ENCODE measurements at places on chromosomes 7 and 10. TPM values are rescaled to one million over a fixed set of nuclear protein-coding genes. Genes with fewer than 3 reads are reported as not detected.

Gene ZNF3
- polyA plus RNA-seq: 29.5 TPM

Gene FAM25A
- polyA plus RNA-seq: not detected

Gene GPNMB
- 79.8 TPM for polyA plus RNA-seq

Gene MYO3A
- 2.0 TPM for polyA plus RNA-seq

Gene TUBAL3
- polyA plus RNA-seq: 0.33 TPM

Gene PRLHR
- polyA plus RNA-seq: not detected

DNA sequence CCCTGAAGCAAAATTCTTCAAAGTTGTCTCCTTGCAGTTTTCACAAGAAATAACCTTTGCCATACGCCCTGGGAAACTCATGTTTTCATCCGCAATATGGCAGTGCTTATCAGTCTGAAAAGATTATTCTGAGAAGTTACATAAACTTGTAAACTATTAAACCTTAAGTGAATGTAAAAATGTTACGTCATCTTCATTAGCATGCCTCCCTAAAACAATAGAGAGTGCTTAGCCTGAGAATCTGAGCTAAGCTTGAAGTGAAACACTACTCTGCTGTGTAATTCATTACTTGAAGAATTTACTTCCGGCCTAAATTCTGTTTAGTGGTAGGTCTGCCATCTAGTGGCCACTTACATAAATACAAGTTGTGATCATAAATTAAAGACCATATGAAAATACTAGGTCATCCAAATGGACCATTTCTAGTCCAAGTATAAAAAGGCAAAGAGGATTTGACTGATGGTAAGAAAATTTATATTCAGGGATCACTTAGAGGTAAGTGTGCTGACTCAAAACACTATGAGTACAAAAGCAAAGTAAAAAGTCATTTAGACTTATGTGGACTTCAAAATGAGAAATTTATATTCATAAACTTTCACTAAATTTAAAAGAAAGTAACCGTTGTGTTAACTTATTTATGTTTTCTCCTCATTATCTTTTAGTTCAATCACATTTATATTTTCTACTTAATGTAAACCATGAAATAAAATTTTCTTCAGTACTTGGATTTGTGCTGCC lies 745.1 kb upstream of the LRRTM3 start:
- peak; percentile 54 for DNase-seq

DNA sequence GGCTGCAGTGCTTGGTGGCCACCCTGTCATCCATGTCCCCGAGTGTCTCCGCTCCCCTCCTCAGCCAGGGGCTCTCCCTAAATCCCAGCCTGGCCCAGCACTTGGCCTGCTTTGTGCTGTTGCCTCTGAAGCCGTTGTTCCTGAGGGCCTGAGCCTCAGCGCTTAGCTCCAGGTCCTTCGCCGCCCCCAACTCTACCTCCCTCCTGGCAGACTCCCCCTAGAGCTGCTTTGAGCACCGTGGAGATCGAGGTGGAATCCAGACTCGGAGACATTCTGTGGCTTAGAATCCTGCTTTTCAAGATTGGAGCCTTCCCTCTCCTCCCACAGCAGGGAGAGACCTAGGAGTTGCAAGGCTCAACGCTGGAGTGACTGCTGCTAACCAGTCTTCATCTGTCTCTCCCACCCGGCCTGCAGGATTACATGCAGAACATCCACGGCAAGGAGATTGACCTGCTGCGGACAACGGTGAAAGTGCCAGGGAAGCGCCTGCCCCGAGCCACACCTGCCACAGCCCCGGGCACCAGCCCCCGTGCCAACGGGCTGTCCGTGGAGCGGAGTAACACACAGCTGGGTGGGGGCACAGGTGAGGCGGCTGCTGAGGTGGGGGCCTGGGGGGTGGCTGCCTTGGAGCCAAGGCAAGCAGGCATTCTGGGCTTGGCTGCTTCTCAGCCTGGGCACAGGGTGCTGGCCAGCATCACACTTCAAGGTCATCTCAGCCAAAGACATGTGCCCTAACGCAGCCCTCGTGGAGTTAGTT lies 33.3 kb downstream of the GBX1 start:
- DNase-seq: no peak

DNA sequence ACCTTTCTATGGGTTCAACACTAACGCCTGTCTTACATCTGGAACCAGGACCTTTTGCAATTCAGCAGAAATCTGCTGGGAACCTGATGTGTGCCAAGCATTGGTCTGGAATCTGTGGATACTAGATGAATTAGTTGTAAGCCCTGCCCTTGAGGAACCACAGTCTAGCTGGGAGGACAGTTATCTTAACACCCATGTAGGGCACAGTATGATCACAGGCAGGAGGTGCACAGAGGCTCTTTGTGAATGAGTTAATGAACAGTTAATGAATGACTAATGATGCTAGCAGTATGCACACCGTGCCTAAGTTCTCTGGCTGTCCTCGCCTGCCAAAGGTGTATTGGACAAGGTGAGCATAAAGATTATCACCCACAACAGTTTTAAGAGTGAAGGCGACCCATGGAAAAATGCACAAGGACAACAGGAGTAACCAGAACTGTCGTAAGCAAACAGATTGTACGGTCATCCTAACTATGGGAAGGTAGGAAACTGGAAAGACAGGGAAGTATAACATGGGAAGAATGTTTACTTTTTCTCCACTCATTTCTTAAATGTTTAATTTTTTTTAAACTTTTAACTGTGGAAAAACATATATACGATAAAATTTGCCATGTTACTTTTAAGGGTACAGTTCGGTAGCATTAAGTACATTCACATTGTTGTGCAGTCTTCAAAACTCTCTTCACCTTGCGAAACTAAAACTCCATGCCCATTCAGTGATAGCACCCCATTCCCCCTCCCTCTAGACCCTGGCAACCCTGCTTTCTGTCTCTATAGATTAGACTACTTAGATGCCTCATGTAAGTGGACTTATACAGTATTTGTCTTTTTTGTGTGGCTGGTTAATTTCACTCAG lies 139.9 kb downstream of the CXCL12 start:
- no peak for DNase-seq

DNA sequence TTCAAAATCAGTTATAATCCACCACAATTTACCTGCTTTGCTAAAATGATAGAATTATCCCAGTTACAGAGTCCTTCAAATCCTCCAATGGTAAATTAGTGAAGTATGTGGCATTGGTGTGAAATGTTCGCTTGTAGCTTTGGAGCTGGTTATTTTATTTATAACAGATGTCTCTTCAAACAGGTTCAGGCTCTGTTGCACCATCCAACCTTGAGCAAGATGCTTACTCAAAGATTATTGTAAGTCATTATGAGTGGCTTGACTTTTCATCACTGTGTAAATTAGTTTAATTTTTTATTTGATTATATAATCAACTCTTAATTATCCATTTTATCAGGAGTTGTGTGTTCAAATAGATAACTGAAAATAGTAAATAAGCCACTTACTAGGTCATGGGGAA lies 99.4 kb downstream of the BTRC start:
- no peak for DNase-seq

GRCh38 chr10:74898201-74898976 lies 72.0 kb downstream of the KAT6B start:
- DNase-seq: no peak

DNA sequence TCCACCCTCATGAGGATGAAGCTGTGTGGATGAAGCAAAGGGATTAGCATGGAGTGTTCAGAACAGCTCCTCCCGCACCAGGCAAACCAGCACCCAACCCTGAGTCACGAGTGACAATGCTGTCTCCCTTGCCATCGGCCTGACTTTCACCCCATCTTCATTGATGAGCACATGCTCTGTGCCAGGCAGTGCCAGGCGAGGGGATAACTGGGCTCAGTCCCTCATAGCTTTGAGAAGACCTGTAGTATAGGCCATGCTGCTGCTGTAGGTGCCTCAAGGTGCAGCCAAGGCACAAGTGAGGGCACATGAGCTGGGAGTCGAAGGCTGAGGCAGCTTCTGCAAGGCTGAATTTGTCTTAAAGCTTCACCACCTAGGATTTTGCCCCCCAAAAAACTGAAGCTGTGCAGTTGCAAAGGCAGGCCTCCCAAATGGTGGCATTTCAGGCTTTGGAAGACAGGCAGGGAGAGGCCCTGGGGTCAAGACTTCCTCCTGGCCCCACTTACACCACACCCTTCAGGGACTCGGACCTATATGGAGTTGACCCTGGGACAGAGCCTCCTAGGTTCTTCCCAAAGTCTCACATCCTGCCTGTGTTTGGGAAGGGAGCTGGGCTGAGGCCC lies 54.2 kb upstream of the GDF10 start:
- DNase-seq: no peak

- DNase-seq: no peak
Measured at GRCh38 chr7:25786936-25787335, 365.1 kb upstream of the NFE2L3 start.

- DNase-seq: no peak
Measured at GRCh38 chr7:1988533-1988930, 244.2 kb downstream of the MAD1L1 start.

DNA sequence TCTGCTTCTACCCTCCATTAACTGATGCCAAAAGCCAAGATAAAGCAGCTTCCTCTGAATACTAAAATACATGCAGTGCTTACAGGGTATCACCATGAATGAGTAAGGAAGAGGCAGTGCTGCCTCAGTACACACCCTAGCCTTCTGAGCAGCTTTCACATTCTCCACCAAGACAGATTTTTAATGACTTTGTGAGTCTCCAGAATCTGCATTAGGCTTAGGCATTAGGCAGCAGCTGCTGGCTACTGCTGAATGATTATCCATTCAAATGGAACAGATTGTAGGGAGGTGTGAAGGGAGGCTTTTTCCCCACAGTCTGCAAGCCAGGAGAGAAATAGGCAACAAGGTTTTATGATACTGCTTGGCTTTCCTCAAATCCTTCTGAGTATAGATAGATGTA lies 1226.7 kb upstream of the LRRN3 start:
- DNase-seq: no peak

DNA sequence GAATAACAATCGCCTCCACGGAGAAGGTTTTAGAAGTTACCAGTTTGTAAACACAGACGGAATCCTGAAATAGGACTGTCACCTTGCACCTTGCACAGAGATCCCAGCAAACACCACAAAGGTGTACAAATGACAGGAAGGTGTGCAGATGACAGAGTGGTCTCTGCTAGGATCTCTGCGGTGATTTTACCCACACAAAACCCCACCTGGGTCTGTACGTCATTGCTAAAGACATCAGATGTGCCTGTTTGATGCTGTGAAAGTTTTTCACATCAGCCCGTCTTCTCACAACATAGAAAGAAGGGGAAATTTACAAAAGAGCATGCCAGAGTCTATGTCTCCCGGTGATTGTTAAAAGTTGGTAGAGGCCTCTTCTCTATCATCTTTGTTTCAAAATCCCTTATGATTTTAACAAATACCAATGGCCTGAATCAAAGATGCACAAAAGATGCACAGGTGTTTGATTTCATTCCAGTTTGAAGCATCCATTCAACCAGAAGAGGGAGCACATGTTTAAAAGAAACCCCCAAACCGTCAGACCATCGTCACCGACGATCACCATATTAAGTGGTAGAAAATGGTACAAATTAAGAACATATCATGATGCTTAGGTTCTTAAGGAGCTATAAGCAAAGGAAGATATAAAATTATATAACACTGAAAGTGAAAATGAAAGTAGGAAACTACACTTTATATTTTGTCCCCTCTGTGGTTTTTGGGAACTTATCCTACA lies 576.5 kb downstream of the PTPRN2 start:
- no peak for DNase-seq

- DNase-seq: no peak
Measured at GRCh38 chr10:33414841-33415240, 80.4 kb upstream of the NRP1 start.

- DNase-seq: no peak
Measured at GRCh38 chr10:97923476-97923875, 73.8 kb downstream of the GOLGA7B start.

GRCh38 chr10:47326306-47326926 lies 4.2 kb downstream of the GDF2 start:
- no peak for DNase-seq

- no peak for DNase-seq
Measured at GRCh38 chr10:30804478-30805055, 175.0 kb upstream of the LYZL2 start.

DNA sequence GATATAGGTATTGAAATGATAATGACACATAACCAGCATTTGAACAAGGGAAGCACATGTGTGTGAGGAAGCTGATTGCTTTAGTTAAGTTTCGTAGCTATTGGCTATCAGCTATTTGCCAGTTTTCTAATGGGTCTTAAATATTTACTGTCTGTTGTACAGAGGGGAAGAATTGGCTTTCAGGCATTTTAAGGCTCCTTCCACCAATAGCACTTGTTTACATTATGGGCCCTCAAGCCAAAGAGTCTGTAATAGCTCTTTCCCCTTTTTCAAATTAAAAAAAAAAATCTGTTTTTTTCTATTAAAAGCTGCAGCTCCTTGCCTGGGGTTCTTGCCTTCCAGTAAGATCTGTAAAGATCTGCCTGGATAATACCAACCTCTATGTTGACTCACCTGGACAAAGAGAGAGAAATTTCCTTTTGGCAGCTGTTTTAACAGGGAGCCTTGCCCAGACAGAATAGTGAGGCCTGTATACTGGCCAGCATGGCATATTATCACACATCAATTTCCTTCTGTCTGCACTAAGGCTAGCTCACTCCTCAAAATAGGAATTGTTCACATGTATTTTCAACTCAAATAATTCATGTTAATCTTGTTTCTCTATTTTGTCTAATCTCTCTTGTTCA lies 104.7 kb upstream of the LRGUK start:
- DNase-seq: no peak

DNA sequence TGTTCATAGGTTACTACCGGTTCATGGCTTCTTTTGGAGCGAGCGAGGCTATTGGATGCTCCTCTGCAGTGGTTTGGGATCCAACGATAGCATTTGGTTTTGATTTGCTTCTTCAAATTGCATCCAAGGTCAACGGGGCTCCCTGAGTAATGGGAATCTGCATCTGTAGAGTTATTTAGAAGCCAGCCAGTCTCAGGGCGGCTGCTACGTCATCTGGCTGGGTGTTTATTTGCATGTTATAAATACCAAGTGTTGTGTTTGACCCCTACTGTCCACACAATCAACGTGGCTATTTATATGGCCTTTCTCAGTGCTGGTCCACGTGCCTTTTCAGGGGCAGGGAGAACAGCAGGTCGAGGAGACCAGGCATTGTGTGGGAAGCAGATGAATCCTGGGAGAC lies 137.7 kb downstream of the PRPF18 start:
- DNase-seq: peak; percentile 93

DNA sequence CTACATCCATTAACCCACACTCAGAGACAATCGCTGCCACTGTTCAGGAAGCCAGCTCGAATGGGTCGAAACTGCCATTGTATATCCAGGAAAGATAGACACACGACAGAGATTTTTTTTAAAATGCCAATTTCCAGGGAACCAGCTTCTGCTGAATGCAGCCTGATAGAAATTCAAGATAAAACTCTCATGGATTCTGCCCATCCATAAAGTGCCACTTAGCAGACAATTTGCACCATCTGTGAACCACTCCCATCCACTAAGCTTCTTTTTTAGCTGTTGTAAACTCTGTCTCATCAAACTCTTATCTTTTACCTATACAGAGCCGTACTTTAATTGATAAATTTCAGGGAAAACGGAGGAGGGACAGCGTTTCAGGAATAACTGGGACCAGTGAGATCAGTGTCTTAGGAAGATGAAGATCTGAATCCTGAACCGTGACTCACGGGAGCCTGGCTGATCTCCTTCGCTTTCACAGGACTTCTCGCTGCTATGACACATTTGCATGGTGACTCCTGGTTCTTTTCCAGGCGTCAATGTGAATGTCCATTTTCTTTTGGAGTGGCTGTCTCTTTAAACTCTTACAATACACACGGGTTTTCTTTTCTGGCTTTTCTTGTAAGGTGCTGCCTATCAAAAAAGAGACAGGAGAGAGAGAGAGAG lies 103.4 kb downstream of the FAM204A start:
- DNase-seq: no peak

- DNase-seq: no peak
Measured at GRCh38 chr7:151810441-151811232, 66.3 kb downstream of the PRKAG2 start.

- DNase-seq: no peak
Measured at GRCh38 chr10:4945766-4946717, 17.2 kb upstream of the AKR1C1 start.

Measured in muscle of back (tissue), 13 donors.